ENCODE measurements at places on chromosomes 3 and 15. TPM values are rescaled to one million over a fixed set of nuclear protein-coding genes. Genes with fewer than 3 reads are reported as not detected.

- DNase-seq, result no peak
Measured at GRCh38 chr3:145943952-145944351, 217.0 kb downstream of the PLOD2 start.

DNA sequence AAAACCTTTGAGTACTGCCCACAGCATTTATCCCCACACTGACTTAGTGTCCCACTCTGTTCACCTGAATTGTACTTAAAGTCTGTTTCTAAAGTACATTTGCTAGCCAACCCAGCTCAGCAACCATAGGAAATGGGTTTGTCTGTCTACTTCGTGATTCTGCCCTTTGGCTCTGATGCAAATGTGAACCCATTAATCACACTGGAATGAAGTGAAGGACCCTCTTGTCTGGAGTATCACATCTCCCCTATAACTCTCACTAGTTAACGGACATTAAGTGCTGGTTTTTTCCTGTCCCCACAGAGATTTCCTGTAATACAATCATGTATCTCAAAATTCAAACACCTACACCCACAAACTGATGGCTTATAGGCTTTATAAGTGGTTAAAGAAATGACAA lies 20.5 kb downstream of the EID1 start:
- no peak for DNase-seq

DNA sequence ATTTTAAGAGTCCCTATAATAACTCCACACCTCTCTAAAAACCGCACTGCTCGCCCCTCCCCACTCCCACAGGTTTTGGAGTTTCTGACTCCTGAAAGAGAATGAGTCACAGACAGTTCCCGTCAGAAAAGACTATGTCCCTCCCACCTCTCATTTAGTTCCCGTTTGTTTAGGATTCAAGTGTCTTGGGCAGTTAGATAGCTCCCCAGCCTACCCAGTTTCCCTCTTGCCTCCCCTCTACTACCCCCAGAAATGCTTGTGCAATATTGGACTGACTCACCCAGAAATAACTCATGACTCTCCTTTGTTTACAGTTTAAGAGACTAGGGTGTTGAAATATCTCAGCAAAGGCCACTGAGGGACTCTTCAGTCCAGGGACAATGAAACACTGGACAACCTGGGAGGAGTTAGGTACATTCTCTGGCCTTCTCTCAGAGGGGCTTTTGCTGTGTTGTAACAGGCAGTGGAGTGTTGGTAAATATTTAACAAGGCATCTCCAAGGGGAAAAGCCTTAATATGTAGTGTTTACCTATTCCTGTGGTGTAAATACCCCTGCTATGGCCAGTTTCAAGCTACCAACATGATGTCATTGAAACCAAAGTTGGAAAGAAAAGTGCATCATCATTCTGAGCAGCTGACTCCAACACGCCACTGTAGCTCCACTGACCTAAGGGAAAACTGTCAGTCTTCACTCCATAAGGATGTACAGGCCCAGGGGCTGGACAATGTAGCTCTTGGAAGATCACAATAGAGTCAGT lies 96.1 kb upstream of the CHD2 start:
- DNase-seq, result peak; percentile 95

GRCh38 chr3:17964108-17964507 lies 221.7 kb upstream of the TBC1D5 start:
- no peak for DNase-seq

DNA sequence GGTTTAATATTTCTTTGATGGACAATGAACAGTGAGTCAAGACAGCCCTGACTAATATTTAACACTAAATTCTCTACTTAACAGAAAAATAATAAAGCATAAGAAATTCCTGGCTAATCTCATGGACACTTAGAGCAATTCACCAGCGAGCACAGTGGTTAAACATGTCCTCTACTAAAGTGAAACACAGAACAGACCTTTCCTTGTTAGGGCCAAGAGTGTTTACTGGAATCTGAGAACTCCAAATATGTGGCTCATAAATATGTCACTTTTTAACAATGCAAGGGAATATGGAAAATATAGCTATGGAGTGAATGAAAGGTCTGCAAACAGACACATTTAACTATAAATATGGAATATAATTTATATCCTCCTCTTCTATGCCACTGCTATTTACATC lies 18.6 kb upstream of the IGSF10 start:
- no peak for DNase-seq

DNA sequence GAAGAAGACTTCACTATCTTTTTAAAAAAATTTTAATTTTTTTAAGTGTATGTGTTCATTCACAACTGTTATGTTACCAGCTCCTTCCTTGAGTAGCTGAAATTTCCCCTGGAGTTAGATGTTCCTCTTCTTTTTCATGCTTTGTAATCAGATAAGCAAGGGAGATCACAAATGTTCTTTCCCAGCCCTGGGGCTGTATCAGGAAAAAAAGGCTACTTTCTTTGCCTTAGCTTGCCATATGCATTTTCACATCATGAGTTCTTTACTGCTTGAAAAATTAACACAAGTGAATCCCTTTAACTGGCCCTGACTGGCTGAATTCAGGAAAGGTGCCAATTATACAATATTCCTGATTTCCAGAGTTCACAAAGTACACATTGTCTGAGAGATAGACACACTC lies 353.2 kb upstream of the ATP11B start:
- no peak for DNase-seq

DNA sequence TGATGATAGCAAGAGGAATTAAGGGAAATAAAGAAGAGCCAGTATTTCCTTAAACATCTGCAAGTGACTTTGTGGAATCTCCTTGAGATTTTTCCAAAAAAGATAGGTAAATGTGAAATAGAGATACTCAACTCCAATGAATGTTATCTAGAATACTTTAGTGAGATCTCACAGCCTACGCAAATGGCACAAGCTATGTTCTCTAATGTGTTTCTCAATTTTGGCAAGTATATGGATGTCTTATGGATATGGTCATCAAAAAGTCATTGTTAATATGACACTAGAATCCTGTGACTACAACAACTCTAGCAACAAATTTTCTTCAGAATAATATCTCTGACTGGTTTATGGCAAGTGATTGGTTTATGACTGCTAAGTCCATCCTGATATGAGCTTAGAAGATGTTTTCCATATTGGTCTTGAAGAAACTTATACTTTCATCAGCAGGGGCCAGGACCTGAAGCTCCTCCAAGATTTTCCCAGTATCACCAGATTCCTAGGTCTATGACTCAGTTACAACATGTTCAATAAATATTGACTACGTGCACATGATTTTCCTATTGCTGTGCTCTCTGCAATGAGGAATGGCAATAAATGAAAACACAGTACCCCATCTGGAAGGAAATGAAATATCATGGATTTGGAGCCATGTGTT lies 170.9 kb upstream of the THBS1 start:
- no peak for DNase-seq

GRCh38 chr15:53586799-53587198 lies 172.7 kb downstream of the WDR72 start:
- DNase-seq, result no peak

- no peak for DNase-seq
Measured at GRCh38 chr15:64909546-64909945, 2.2 kb upstream of the ANKDD1A start.

- DNase-seq, result no peak
Measured at GRCh38 chr15:90610190-90610589, 80.5 kb downstream of the CRTC3 start.

GRCh38 chr3:62607287-62608029 lies 234.1 kb upstream of the FEZF2 start:
- DNase-seq, result no peak

DNA sequence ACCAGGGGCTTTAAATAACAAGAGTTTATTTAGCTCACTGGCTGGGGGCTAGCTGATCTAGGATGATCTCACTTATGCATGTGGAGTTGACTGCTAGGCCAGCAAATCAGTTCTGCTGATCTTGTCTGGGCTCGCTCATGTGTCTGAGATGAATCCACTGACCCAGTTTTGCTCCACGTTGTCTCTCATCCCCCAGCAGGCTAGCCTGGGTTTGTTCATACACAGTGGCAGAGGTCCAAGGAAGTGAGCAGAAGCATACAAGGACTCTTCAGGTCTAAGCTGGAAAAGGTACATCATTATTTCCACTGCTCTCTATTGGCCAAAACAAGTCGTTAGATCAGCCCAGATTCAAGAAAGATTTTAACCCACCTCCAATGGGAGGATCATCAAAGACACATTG lies 238.0 kb downstream of the PLCL2 start:
- no peak for DNase-seq

DNA sequence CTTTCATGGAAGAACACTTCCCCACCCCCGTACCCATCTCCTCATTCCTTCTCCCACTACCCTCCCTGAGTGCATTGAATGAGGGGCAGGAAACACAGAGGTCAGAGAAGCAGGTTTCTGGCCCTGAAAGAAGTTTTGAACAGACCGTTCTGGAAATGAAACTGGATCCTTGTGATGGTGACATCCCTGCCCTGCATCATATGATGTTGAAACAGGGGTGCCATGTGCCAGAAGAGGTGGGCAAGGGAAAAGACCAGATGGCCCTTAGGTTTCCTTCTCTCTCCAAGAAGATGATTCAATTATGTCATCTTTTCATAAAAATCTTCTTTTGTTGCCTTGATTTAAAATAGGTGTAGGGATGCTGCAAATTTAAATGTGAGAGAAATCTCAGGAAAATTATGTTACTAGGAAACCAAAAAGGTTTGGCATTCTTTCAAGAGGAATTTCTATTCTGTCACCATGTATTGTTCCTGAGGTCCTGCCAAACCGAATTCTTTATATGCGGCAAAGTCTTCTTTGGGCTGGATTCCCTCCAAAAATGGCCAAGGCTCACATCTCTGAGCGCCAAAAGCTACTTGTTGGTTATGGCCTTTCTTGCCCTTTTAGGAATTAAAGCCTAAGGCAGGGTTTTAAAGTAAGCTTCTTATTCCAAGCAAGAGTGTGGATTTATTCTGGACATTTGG lies 19.9 kb upstream of the TNFAIP8L3 start:
- DNase-seq, result no peak

GRCh38 chr3:169811631-169812331 lies 889 bp upstream of the LRRIQ4 start:
- DNase-seq, result no peak

DNA sequence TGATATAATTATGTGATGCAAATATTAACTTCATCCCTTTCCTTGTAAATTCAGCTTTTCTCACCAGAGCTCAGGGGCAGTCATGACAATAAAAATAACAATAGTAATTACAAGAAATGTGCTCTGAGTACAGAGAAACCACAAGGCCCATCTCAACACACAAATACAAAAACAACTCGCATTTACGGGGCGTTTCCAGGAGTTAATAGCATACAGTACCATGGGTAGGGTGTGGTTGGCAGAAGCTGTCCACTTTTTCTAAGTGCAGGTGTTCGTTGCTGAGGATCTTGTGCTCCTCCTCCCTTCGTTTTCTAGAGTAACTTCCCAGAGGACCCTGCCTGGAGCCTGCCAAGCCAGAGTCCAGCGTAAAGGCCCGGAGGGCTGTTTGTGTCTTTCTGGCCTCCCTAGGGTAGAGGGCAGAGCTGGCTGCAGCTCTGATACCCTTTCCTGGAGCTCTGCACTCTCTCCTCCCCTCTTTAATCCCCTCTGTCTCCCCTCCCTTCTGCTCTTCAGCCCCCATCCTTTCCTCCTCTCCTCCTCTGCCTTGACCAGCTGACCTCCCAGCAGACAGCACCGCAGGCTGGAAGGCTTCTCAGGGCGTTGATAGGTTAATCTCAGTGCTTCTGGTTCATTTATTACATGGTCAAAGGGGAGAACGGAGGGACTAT lies 11.4 kb downstream of the SEMA3G start:
- DNase-seq, result no peak

DNA sequence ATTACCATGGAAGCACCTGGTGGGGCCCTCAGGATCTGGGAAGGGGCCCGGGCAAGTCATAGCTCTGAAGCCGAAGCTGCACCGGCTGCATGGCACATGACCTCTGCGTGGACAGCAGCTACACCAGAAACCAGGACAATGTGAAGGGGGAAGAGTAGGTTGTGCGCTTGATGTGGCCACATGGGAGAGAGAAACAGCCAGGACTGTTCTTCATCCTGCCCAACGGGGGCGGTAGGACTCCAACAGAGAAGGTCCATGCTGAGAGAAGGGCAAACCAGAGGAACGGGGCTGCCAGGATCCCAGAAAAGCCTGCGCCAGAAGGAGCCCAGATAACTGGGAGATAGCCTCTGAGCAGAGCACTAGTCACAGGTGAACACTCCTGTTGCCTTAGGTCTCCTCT lies 54.9 kb upstream of the PRR20G start:
- no peak for DNase-seq

GRCh38 chr3:106488331-106488730 lies 619.5 kb upstream of the CBLB start:
- no peak for DNase-seq

GRCh38 chr3:61601831-61602230 lies 40.5 kb downstream of the PTPRG start:
- no peak for DNase-seq

PLA1A gene
- 0.81 TPM for total RNA-seq

SMCO1 gene
- total RNA-seq, result not detected

CNTN3 gene
- 1.9 TPM for total RNA-seq

NPAP1 gene
- not detected for total RNA-seq

All from lower leg skin (tissue), 4 donors.